Endodermal cell (in vitro differentiated cells): ENCODE measurements at places on chromosomes 5 and 9. TPM values are rescaled to one million over a fixed set of nuclear protein-coding genes. Genes with fewer than 3 reads are reported as not detected.

DNA sequence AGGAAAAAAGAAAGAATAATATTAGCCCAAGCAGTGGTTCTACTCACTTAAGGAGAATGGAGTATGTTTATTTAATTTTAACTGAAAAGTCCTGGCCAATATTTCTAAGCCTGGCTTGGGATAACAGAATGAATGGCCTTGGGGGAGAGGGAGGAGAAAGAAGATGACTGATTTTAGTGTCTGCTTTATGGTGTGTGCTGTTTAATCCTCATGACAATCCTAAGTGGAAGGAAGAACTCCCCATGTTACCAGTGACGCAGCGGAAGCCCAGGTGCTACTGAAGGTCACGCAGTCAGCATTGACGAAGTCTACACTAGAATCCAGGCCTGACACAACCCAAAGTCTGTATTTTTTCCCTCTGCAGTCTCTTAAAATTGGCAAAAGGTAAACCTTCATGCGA, 50.5 kb downstream of the PALM2AKAP2 start:
- H3K36me3 ChIP-seq = no peaks in the 10 kb centered on the region
- no peak for DNase-seq
- no peak overlapping the region for H3K4me3 ChIP-seq
- peaks cover 27% of the 10 kb centered on the region for H3K27me3 ChIP-seq
- H3K4me1 ChIP-seq = no peaks in the 10 kb centered on the region
- H3K27ac ChIP-seq = no peak overlapping the region

DNA sequence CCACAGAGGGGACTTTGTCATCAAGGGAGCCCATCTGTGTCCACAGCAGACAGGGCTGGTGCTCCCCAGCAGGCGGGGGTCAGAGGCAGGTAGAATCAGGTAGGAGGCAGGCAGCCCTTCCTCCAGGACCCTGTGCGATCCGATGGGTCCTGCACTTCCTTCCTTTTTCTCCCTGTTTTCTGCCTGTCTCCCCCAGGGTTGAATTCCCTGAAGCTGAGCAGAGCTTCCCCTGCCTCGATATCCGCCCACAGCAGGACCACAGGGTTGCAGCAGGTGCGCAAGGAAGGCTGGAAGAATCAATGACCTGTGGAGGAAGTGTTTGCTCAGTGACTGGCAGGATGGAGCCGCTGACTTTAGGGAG, 69.2 kb downstream of the MRPL36 start:
- no peak overlapping the region for H3K4me3 ChIP-seq
- no peaks in the 10 kb centered on the region for H3K27me3 ChIP-seq
- H3K4me1 ChIP-seq = no peaks in the 10 kb centered on the region
- no peaks in the 10 kb centered on the region for H3K36me3 ChIP-seq
- H3K27ac ChIP-seq = no peak overlapping the region
- DNase-seq = peak; percentile 24

DNA sequence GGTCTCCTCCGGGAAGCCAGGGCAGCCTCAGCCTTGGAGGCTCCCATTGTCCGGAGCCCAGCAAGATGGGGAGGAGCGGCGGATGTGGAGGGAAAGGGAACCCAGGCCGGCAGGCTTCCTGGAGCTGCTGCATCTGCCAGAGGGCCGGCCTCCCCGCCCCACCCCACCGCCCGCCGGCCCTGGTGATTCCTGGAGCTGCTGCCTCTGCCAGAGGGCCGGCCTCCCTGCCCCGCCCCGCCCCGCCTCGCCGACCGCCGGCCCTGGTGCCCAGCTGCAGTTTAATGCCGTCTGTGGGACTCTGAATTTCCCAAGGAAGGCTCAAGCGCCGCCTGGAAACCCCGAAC, 31.6 kb downstream of the EXD3 start:
- H3K27me3 ChIP-seq = no peaks in the 10 kb centered on the region
- H3K27ac ChIP-seq = peak overlapping the region; percentile 2
- no peaks in the 10 kb centered on the region for H3K4me1 ChIP-seq
- no peak overlapping the region for H3K4me3 ChIP-seq
- DNase-seq = no peak

- DNase-seq = no peak
- H3K4me1 ChIP-seq = no peaks in the 10 kb centered on the region
- H3K27me3 ChIP-seq = no peaks in the 10 kb centered on the region
- no peak overlapping the region for H3K27ac ChIP-seq
- H3K4me3 ChIP-seq = no peak overlapping the region
These were observed 140.9 kb downstream of the NR3C1 start for GRCh38 chr5:143262393-143263174.

DNA sequence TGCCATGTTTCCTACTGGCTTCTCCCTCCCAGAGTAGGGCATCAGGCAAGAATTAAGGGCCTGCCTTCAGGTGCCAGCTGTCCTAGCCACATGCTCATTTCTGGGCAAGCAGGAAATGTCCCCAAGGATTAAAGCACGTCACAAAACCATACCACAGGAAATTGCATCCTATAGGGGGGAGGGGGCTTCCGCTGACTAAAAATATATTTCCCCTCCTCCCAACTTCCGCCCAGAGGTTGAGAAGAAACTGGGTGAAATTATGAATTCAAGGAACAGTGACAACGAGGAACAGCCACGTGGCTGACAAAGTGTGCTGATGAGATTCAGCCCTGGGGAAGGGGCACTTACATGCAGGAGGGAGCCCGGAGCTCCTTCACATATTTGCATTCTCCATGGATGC, 4.1 kb downstream of the HBEGF start:
- no peak overlapping the region for H3K4me3 ChIP-seq
- peaks cover 3% of the 10 kb centered on the region for H3K36me3 ChIP-seq
- no peak for DNase-seq
- no peaks in the 10 kb centered on the region for H3K4me1 ChIP-seq
- peaks cover 12% of the 10 kb centered on the region for H3K27me3 ChIP-seq

GRCh38 chr9:87301371-87301770, 196.3 kb upstream of the DAPK1 start:
- H3K36me3 ChIP-seq = no peaks in the 10 kb centered on the region
- DNase-seq = no peak
- no peak overlapping the region for H3K27ac ChIP-seq
- H3K4me3 ChIP-seq = no peak overlapping the region
- H3K27me3 ChIP-seq = no peaks in the 10 kb centered on the region

- H3K36me3 ChIP-seq = peaks cover 8% of the 10 kb centered on the region
- H3K27ac ChIP-seq = no peak overlapping the region
- no peaks in the 10 kb centered on the region for H3K27me3 ChIP-seq
These were observed 366.9 kb upstream of the NUDT12 start for GRCh38 chr5:103929338-103930013.

DNA sequence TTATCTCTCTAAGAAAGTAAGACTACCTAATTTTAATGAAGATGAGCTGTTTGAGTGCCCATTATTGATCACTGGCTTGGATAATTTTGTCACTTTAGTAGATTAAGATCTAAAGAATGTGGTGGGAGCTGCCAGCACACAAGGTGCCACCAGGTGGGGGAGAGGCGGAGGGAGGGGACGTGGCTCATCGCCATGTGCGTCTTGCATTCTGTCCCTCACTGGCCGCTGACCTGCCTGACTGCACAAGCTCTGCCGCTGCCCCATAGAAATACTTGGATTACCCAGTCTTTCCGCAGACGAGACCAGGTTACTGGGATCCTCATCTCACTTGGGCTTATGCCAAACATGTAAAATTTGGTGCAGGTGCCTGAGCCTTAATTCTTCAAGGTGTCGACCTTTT, 37.6 kb downstream of the RHOBTB3 start:
- DNase-seq = peak; percentile 57
- H3K4me1 ChIP-seq = no peaks in the 10 kb centered on the region
- no peak overlapping the region for H3K4me3 ChIP-seq
- H3K27ac ChIP-seq = no peak overlapping the region

DNA sequence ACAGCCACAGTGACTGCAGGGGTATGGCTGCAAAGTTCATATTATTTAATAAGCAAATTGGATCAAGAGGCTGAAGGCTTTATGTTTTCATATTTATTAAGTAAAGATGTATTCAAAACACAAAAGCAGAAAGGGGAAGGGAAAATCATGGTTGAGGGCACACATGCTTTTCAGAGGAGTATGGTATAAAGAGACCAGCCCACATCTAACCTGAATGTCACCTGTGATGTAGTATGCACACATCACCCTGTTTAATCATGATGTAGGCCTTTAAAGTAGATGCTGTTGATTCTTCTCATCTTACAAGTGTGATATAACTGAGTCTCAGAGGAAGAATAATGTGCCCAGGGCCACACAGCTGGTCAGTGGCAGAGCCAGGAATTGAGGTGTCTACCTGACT, 211.8 kb downstream of the DCP2 start:
- no peak for DNase-seq
- H3K4me1 ChIP-seq = peaks cover 20% of the 10 kb centered on the region
- H3K4me3 ChIP-seq = no peak overlapping the region
- H3K36me3 ChIP-seq = peaks cover 79% of the 10 kb centered on the region

GRCh38 chr5:123809594-123810221, 297.7 kb downstream of the CSNK1G3 start:
- peaks cover 24% of the 10 kb centered on the region for H3K4me1 ChIP-seq
- H3K27ac ChIP-seq = peak overlapping the region; percentile 74
- no peak overlapping the region for H3K4me3 ChIP-seq
- H3K36me3 ChIP-seq = no peaks in the 10 kb centered on the region
- H3K27me3 ChIP-seq = no peaks in the 10 kb centered on the region
- no peak for DNase-seq

DNA sequence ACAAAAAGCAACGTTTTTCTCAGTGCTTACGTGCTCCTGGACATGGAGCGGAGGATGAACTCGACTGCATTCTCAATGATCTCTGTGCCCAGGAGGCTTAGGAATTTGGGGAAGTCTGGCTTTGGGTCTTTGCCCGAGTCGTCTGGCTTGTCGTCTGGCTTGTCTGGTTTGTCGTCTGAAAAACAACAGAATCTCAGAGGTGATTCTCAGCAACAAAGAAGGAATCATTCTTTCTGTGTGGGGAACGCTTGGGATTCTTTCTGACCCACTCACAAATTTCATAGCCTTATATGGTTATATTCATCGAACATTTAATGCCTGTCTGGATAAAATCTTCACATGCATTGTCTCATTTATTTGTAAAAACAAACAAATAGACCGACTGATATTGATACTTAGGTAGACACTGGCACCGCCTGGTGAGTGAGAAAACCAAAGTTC, 4.7 kb downstream of the C5orf46 start:
- H3K4me3 ChIP-seq = no peak overlapping the region
- H3K27me3 ChIP-seq = no peaks in the 10 kb centered on the region
- no peaks in the 10 kb centered on the region for H3K36me3 ChIP-seq
- DNase-seq = no peak
- no peaks in the 10 kb centered on the region for H3K4me1 ChIP-seq
- peak overlapping the region; percentile 26 for H3K27ac ChIP-seq

DNA sequence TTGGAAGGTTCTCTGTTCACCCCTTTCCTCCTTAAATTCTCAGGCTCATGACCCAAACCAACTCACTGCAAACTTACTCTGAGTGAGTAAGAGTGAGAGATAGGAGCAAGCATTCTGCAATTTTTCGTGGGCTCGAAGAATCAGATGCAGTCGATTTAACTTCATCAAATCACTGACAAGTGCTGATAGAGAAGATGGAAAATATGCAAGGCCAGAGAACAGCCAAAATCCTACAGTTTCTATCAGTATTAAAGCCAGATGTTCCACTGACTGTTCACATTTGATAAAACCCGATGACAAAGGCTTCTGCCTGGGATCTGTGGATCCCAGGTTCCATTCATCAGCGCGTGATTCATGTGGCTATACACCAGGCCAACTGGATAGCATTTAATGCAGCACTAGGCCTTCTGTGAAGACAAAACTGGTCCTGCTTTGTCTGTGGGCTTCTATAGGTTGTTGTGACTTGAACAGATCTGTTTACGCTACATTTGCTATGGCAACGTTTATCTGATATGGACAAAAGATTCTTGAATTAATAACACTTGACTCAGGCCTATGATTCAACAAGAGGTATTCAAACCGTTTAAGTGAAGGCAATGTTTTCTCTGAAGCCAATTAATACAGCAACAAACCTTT, 251.2 kb downstream of the NFIB start:
- no peaks in the 10 kb centered on the region for H3K4me1 ChIP-seq
- no peak for DNase-seq
- no peaks in the 10 kb centered on the region for H3K36me3 ChIP-seq

GRCh38 chr5:171953860-171954701, 52.4 kb downstream of the FBXW11 start:
- no peaks in the 10 kb centered on the region for H3K27me3 ChIP-seq
- no peak overlapping the region for H3K27ac ChIP-seq

DNA sequence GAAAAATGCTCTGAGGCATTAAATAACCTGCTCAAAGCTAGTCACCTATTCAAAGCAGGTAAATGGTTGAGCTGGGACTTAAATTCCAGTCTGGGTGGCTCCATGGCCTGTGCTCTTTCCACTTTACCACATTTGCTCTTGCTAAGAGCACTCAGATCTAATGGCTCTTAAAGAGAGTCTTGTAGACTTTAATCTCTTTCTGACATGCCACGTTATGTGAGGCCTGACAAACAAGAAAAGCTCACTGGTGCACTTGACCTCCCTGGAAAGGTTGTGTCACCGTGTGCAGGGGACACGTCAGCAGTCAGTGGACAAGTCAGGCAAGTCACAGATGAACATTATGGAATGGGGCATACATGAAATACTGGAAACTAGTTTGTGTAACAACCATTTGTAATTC, 129.9 kb upstream of the RPS23 start:
- H3K27me3 ChIP-seq = no peaks in the 10 kb centered on the region
- no peak overlapping the region for H3K4me3 ChIP-seq
- no peaks in the 10 kb centered on the region for H3K4me1 ChIP-seq
- DNase-seq = no peak

- no peaks in the 10 kb centered on the region for H3K4me1 ChIP-seq
- no peaks in the 10 kb centered on the region for H3K27me3 ChIP-seq
- no peak overlapping the region for H3K4me3 ChIP-seq
- peaks cover 65% of the 10 kb centered on the region for H3K36me3 ChIP-seq
These were observed 81.9 kb downstream of the TNC start for GRCh38 chr9:115035841-115036612.

DNA sequence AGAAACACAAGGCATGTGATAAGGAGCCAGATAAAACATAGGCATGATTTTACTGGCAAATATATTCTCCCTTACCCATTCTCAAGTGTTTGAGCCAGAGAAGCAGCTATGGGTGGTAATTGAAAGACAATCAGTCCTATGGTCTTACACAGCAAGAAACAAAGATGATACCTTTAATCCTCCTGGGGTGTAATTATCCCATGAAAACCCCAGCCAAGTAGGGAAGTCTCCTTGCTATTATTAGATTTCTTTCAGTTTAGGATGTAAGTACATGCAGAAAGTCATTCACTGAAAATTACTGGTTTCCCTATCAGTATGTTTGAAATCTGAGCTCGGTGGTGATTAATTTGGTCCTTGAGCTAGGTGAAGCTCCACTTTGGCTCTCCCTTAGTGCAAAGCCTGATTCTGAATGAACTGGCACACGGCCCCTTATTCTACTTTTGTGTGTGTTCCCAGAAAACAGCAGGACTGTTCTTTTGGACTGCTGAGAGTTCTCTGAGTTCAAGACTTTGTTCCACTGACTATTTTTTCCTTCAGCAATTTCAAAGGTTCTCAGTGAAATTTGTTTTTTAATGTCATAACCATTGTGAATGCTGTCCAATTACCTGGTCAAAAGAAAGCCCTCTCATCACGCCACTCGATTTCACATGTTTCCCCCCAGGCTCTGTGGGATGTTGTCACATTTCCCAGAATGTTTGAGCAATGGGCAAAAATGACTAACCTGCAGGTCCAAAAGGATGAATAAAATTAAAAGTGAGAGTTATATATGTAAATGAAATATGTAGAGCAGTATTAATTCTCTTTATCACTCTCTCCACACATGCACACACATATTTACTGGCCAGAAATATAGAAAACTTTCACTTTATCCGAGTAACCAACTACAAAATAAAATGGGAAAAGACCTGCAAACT, 343.0 kb downstream of the RAB3C start:
- no peak overlapping the region for H3K4me3 ChIP-seq
- no peak overlapping the region for H3K27ac ChIP-seq
- H3K36me3 ChIP-seq = no peaks in the 10 kb centered on the region

Gene ARID3C
- 0.16 and 0.31 TPM in 2 replicates for total RNA-seq

Gene NTNG2
- 0.36 to 1.3 TPM (median 1.3 TPM) in 3 replicates for total RNA-seq

Gene PIK3R1
- 26.6 to 30.5 TPM (median 29.8 TPM) in 3 replicates for total RNA-seq

Gene ANKRD18A
- total RNA-seq = 8.0 and 8.4 TPM in 2 replicates

Gene OTP
- total RNA-seq = not detected in 2 replicates

Gene DDX4
- total RNA-seq = not detected in 3 replicates
